ENCODE measurements at places on chromosomes 2 and 18.

DNA sequence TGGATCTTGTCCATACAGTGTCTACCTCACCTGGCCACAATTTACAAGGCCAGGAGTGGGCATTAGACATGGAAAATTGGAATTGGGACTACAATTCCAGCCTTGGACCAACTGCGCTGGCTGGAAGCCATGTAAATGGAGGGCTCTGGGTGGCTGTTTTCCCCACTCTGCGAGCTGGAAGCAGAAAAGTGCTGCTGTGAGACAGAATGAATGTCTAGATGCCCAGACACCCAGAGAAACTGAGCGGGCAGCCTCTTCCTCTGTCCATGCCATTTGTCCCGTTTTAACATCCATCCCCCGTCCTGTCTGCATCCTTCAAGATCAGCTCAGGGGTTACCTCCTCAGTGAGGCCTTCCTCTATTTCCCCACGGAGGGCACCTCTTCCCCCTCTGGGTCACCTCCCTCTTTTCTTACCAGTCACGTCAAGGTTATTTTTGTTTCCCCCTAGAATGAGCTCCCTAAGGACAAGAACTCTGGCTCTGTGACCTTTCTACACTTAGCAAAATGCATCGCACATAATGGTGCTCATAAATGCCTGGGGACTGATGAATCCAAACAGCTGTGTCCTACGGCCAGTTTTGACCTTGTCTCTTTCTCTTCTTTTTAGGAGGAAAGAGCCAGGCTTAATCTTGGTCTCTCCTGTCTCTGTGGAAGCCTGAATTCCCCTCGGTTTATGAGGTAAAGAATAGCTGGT, 41.2 kb downstream of the MCFD2 start:
- no peak for DNase-seq

- DNase-seq, result no peak
These were observed 258.1 kb downstream of the ALK start for GRCh38 chr2:29663268-29663667.

GRCh38 chr2:8606226-8606625, 75.6 kb upstream of the ID2 start:
- no peak for DNase-seq

GRCh38 chr2:163604941-163605555, 130.8 kb downstream of the FIGN start:
- DNase-seq, result no peak

DNA sequence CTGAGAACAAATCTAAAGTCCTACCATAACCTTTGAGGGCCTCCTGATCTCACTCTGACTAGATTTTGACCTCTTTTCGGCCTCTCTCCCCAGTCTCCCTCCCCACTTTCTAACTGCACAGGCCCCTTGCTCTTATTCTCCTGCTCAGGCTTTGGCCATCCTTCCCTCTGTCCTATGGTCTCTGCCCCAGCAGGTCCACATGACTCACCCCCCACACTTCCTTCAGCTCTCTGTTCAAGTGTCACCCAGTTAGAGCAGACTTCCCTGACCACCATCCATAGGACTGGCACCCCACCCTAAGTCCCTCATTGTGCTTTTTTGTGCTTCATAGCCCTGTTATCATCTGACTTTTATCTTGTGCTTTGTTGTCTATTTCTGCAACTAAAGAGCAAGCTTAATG, 41.2 kb upstream of the NT5C1B start:
- no peak for DNase-seq

DNA sequence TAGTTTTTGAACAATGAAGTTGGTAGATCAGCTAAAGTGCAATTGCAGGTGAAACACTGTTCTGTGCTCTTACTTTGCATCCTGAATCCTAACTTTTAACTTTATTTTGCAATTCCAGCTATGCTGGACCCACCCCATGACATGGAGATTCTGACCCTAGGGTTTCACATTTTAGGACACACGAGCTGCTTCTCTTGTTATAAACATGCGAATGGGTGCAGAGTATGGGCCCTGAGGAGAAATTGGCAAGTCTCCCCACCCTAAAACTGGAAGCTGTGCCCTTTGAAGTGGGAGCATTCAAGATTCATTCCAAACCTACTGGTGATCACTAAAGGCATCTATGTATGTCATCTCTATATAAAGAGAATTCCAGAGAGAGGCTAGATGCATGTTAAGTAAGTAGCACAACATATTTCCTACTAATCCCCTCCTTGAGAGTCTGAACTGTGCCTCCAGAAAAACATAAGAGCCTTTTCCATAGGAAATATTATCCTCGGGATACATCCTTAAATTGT, 794.3 kb upstream of the ZEB2 start:
- DNase-seq, result no peak

- no peak for DNase-seq
These were observed 69.3 kb downstream of the NCKAP5 start for GRCh38 chr2:133498662-133499585.

DNA sequence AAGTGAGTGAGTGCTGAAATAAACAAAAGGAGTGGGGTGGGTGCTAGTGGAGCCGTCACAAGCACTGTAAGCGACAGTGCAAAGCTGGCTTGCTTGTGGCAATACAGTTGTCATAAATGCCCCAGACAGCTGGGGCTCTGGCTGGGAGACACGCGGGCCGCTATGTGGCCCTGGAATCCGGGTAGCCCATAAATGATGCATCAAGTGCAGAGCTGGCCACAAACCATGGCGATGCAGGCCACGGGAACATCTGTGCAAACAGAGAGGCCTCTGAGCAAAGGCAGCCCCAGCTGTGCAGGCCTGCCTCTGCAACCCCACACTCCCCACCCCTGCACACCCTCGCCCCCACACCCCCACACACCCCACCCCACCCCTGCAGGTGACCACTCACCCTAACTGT, 349.2 kb upstream of the ID2 start:
- no peak for DNase-seq

GRCh38 chr18:43772907-43773306, 495.6 kb upstream of the SYT4 start:
- no peak for DNase-seq

GRCh38 chr18:31275722-31276463, 42.1 kb upstream of the DSG1 start:
- no peak for DNase-seq

GRCh38 chr2:70887550-70888246, 48.0 kb upstream of the ATP6V1B1 start:
- peak; percentile 77 for DNase-seq

GRCh38 chr2:180905461-180905860, 74.9 kb upstream of the UBE2E3 start:
- no peak for DNase-seq

- no peak for DNase-seq
These were observed 53.5 kb upstream of the FN1 start for GRCh38 chr2:215489288-215489848.

- no peak for DNase-seq
These were observed 48.8 kb downstream of the MAPRE2 start for GRCh38 chr18:35089891-35090550.

GRCh38 chr2:101135412-101136296, 15.5 kb downstream of the TBC1D8 start:
- no peak for DNase-seq

GRCh38 chr2:220226076-220226475, 598.6 kb downstream of the SLC4A3 start:
- DNase-seq, result no peak

DNA sequence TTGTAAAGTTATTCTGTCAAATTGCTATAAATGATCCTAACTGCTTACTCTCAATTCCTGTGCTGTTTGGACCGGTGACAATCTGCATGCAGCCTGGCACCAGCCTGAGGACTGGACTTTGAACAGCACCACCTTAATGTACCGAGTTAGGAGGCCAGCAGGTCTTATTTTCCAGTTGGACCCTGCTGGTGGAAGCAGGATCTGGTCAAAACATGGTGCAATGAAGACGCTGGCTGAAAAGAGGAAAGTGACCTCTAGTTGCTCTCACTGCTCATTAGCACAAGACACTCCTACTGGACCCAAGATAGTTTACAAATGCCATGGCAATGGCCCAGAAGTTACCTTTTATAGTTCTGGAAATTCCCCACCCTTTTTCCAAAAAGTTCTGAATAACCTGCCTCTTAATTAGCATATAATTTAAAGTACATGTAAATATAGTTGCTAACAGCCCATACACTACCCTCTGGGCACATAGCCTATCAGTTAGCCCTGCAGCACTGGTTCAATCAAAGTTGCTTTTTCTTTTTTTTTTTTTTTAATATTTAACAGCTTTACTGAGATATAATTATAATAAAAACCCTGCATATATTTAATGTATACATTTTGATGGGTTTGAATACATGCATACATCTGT, 35.8 kb downstream of the RBKS start:
- no peak for DNase-seq

- no peak for DNase-seq
These were observed 6.3 kb downstream of the MEX3C start for GRCh38 chr18:51191128-51191717.

Measured in NCI-H1092 (cell line).